Smooth muscle cell of trachea (primary cell): ENCODE measurements at places on chromosomes 1 and 21. TPM values are rescaled to one million over a fixed set of nuclear protein-coding genes. Genes with fewer than 3 reads are reported as not detected.

SPATA21 gene
- total RNA-seq: 0.17 TPM in 1 of 2 replicates, not detected in the other

PRAMEF1 gene
- total RNA-seq: not detected in 2 replicates

UBE2U gene
- total RNA-seq: not detected in 2 replicates

VPS13D gene
- total RNA-seq: 40.4 and 50.6 TPM in 2 replicates

RAB7B gene
- 12.4 and 16.7 TPM in 2 replicates for total RNA-seq

DNAH14 gene
- 14.7 and 18.3 TPM in 2 replicates for total RNA-seq

NT5C1A gene
- not detected in 2 replicates for total RNA-seq
